ENCODE measurements at places on chromosomes 1 and 21. TPM values are rescaled to one million over a fixed set of nuclear protein-coding genes. Genes with fewer than 3 reads are reported as not detected.

The SYT6 gene
- 0.40 TPM for total RNA-seq

The FAM110D gene
- total RNA-seq, result 11.8 TPM

The PAX7 gene
- total RNA-seq, result not detected

The DCST1 gene
- 0.31 TPM for total RNA-seq

The C1orf141 gene
- total RNA-seq, result not detected

The CYP4B1 gene
- 20.9 TPM for total RNA-seq

The FCRLB gene
- total RNA-seq, result 4.9 TPM

The MCOLN3 gene
- 11.2 TPM for total RNA-seq

The TMEM61 gene
- not detected for total RNA-seq

The ABCB10 gene
- 16.1 TPM for total RNA-seq
